ENCODE measurements at places on chromosomes 4 and X. TPM values are rescaled to one million over a fixed set of nuclear protein-coding genes. Genes with fewer than 3 reads are reported as not detected.

The P2RY8 gene
- total RNA-seq, result 65.5 TPM

The CFI gene
- not detected for total RNA-seq

The OPRPN gene
- not detected for total RNA-seq

The SLITRK2 gene
- not detected for total RNA-seq

The SNCA gene
- 3.8 TPM for total RNA-seq

The SOX3 gene
- total RNA-seq, result not detected

The EPHA5 gene
- not detected for total RNA-seq

The TMEM187 gene
- 5.9 TPM for total RNA-seq
